Esophagus muscularis mucosa (tissue), 4 donors: ENCODE measurements at places on chromosomes 1 and 21.

- H3K4me3 ChIP-seq: no peak overlapping the region
- DNase-seq: no peak
- no peaks in the 10 kb centered on the region for H3K36me3 ChIP-seq
- H3K4me1 ChIP-seq: no peaks in the 10 kb centered on the region
- H3K27me3 ChIP-seq: peaks cover 33% of the 10 kb centered on the region
Measured at GRCh38 chr21:36646645-36647044, 52.3 kb upstream of the SIM2 start.

DNA sequence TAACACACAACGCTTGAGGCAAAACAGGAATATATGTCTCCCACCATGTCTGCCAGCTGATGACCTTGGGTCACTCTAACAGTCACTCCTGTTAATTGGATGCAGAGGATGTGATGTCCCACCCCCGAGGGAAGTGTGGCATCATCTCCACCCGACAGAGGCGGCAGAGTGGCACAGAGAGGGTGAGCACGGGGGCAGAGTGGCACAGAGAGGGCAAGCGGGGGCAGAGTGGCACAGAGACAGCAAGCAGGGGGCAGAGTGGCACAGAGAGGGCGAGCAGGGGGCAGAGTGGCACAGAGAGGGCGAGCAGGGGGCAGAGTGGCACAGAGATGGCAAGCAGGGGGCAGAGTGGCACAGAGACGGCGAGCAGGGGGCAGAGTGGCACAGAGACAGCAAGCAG lies 44.3 kb downstream of the DISP3 start:
- no peaks in the 10 kb centered on the region for H3K36me3 ChIP-seq
- no peaks in the 10 kb centered on the region for H3K4me1 ChIP-seq
- no peak for DNase-seq
- H3K4me3 ChIP-seq: no peak overlapping the region
- no peaks in the 10 kb centered on the region for H3K27me3 ChIP-seq

DNA sequence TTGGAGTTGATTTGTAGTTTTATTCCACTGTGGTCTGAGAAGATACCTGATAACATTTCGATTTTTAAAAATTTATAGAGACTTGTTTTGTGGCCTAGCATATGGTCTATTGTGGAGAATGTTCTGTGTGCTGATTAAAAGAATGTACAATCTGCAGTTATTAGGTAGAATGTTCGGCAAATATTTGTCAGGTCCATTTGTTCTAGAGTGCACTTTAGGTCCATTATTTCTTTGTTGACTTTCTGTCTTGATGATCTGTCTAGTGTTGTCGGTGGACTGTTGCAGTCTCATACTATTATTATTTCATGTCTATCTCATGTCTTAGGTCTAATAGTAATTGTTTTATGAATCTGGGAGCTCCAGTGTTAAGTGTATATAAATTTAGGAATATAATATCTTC lies 116.8 kb downstream of the NME7 start:
- H3K4me3 ChIP-seq: no peak overlapping the region
- H3K27ac ChIP-seq: no peak overlapping the region
- no peaks in the 10 kb centered on the region for H3K4me1 ChIP-seq

DNA sequence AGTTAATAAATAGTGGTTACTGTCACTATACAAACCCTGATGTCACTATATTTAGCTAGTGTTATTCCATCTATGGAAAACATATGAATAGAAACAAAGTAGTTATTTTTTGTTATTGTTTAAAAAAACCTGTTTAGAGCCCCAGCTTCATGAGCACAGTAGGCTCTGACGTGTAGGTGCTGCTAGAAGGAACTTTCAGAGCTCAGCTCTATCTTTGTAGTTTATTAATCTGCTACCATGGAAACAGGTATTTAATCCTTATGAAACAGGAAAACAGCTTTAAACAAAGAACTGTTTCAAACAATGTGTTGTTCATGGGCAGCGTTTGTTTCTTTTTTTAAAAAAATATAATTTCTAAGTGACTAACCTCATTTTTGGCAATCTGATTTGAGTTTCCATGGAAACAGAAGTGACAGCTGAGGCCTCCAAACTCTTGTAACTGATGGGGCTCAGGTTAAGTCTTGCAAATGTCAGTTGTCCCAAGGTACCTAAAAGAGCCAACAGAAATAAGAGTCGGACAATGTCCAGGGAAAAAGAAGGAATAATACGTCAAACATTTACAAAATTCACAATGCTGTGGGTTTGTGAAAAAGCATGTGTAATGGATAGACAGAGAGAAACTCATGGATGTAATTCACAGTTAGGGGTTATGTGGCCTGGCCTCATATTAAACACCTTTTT lies 162.0 kb upstream of the C21orf91 start:
- H3K27me3 ChIP-seq: no peaks in the 10 kb centered on the region
- no peaks in the 10 kb centered on the region for H3K4me1 ChIP-seq
- no peaks in the 10 kb centered on the region for H3K36me3 ChIP-seq
- H3K4me3 ChIP-seq: no peak overlapping the region
- no peak overlapping the region for H3K27ac ChIP-seq

- no peaks in the 10 kb centered on the region for H3K36me3 ChIP-seq
- DNase-seq: no peak
- H3K27me3 ChIP-seq: no peaks in the 10 kb centered on the region
Measured at GRCh38 chr21:36602735-36603134, 96.2 kb upstream of the SIM2 start.

GRCh38 chr1:246569248-246570238 lies 3.3 kb downstream of the CNST start:
- peak overlapping the region; percentile 100 for H3K27ac ChIP-seq
- no peak for DNase-seq
- peaks cover 79% of the 10 kb centered on the region for H3K4me1 ChIP-seq
- no peaks in the 10 kb centered on the region for H3K36me3 ChIP-seq
- H3K27me3 ChIP-seq: no peaks in the 10 kb centered on the region

DNA sequence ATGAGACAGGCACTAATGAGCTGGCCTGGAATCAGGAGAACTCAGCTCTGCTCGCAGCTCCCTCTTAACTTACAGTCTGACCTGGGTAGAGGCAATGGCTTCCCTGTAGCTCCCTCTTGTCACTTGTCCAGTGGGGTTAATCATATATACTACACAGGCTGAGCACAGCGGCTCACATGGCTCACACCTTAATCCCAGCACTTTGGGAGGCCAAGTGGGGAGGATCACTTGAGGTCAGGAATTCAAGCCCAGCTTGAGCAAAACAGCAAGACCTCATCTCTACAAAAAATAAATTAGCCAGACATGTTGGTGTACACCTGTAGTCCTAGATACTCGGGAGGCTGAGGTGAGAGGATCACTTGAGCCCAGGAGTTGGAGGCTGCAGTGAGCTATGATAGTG lies 4.2 kb downstream of the S100A6 start:
- DNase-seq: no peak
- no peak overlapping the region for H3K4me3 ChIP-seq
- H3K4me1 ChIP-seq: peaks cover 43% of the 10 kb centered on the region
- H3K27ac ChIP-seq: peak overlapping the region; percentile 96
- no peaks in the 10 kb centered on the region for H3K27me3 ChIP-seq

DNA sequence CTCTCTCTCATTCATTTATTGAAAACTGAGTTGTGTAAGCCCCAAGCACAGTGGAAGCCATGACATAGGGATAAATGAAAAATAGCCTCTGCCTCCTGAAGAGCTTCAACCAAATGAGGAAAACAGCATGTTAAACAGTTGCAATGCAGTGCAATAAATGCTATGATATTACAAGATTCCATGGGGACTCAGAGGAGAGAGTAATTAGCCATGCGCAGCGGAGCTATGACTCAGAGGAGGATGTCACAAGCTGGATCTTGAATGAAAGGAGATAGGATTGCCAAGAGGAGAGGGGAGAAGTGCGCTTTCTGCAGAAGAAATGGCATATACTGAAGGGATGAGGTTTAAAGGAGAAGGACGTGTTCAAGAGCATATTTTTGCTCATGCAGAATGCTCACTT lies 231.3 kb upstream of the PLXNA2 start:
- no peak overlapping the region for H3K4me3 ChIP-seq
- no peak for DNase-seq
- no peaks in the 10 kb centered on the region for H3K36me3 ChIP-seq
- H3K27ac ChIP-seq: no peak overlapping the region
- peaks cover 17% of the 10 kb centered on the region for H3K4me1 ChIP-seq
- H3K27me3 ChIP-seq: no peaks in the 10 kb centered on the region

- no peak overlapping the region for H3K27ac ChIP-seq
- no peak for DNase-seq
- peaks cover 22% of the 10 kb centered on the region for H3K4me1 ChIP-seq
Measured at GRCh38 chr1:239550178-239550577, 163.8 kb downstream of the CHRM3 start.

- H3K27ac ChIP-seq: no peak overlapping the region
- no peak for DNase-seq
- no peaks in the 10 kb centered on the region for H3K27me3 ChIP-seq
- no peaks in the 10 kb centered on the region for H3K4me1 ChIP-seq
Measured at GRCh38 chr1:119729044-119729443, 17.3 kb downstream of the PHGDH start.

DNA sequence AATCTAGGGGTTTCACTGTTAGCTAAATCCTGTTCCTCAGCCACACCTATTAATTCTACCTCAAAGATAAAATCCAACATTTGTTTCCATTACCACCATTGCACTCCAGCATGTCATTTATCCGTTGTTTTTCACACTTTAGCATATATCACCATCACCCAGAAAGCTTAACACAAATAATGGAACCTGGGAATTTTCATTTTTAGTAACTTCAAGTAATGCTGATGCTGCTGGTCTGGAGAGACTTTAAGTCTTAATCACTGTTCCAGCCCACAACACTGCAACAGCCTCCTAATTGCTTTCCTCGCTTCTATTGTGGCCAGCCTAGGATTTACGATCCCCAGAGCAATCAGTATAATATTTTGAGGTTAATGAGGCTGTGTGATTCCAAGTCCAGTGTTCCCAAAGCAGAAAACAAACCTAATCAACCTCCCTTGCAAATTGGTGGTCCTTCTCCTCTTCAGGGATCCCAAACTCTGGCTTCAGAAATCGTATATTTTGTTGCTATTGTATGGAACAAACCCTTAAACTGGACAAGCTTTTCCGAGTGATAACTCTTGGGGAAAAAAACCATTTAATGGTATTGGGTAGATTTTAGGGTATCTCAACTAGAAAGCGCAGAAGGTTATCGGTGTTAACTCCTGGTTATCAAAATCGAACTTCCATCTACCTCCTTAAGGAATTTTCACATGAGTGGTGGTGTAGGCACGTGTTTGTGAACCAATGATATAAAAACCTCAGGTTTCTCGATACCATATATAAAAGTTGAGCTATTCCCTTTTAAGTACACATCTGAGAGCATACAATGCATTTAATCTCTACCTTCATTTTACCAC lies 50.0 kb upstream of the BOLA1 start:
- no peak for DNase-seq
- peaks cover 35% of the 10 kb centered on the region for H3K4me1 ChIP-seq
- H3K36me3 ChIP-seq: no peaks in the 10 kb centered on the region

DNA sequence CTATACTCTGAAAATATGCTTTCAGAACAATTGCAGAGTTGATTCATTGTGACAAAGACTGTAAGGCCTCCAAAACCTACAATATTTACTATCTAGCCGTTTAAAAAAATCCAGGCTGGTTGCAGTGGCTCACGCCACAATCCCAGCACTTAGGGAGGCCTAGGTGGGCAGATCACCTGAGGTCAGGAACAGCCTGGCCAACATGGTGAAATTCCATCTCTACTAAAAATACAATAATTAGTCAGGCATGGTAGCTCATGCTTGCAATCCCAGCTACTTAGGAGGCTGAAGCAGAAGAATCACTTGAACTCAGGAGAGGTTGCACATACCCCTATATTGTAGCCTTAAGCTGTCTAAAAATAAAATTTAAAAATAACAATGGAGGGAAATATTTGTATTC lies 5.3 kb upstream of the TFF2 start:
- H3K36me3 ChIP-seq: no peaks in the 10 kb centered on the region
- H3K4me3 ChIP-seq: no peak overlapping the region
- DNase-seq: no peak
- no peaks in the 10 kb centered on the region for H3K27me3 ChIP-seq
- no peaks in the 10 kb centered on the region for H3K4me1 ChIP-seq

DNA sequence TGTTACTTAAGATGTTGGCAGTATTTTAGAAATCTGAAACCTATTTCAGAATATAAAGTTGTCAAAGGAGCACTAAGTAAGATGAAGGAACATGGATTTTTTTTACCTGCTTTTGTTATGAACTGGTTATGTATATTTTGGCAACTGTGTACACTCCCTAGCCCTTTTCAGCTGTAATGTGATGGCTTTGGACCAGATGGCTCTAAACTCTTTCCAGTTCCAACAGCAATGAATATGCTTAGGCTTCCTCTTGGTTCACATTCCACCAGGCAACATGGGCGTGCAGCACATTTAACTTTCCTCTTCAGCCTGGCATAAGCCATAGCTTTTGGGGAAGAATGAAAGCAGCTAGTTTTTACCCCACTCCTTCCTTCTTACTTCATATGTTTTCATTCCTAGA lies 95.6 kb upstream of the ADAMTS5 start:
- H3K4me1 ChIP-seq: no peaks in the 10 kb centered on the region
- no peaks in the 10 kb centered on the region for H3K27me3 ChIP-seq
- H3K27ac ChIP-seq: no peak overlapping the region
- H3K36me3 ChIP-seq: no peaks in the 10 kb centered on the region
- H3K4me3 ChIP-seq: no peak overlapping the region

DNA sequence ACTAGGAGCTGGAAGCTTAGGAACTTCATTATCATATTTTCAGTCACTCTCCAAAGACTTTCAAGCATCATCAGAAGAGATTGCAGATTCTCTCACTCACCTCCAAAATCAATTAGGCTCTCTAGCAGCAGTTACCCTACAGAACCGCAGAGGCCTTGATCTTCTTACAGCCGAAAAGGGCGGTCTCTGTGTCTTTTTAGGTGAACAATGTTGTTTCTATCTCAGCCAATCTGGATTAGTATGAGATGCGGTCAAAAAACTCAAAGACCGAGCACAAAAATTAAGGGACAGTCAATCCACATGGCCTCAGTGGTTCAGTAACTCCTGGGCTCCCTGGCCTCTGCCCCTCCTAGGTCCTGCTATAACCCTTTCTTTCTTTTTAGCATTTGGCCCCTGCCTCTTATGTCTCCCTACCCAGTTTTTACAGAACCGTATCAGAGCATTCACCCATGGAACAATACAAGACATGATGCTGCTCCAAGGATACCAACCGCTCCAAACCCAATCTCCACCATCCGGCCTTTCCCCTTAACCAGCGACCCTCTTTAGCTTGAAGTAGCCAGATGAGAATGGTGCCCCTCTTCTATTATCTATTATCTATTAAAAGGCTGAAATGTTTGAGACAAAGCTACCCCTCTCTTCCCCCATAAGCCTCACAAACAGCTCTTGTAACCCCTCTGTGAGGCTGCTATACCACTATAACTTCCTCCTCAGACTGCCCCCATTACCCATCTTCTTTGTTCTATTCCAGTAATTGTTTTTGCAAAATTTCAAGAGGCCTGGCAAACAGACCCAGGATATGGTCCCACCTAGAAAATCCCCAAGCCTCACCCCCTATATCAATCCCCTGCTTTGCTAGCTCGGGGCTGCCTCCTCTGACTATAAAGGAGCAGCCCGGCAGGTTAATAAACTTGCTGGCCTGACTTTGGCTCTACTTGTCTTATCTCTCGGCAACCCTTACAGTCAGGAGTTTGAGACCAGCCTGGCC lies 18.7 kb upstream of the CA6 start:
- H3K27me3 ChIP-seq: no peaks in the 10 kb centered on the region
- DNase-seq: no peak
- no peak overlapping the region for H3K4me3 ChIP-seq
- no peaks in the 10 kb centered on the region for H3K4me1 ChIP-seq
- no peaks in the 10 kb centered on the region for H3K36me3 ChIP-seq
- H3K27ac ChIP-seq: no peak overlapping the region
